ENCODE measurements at places on chromosomes 3 and 15.

DNA sequence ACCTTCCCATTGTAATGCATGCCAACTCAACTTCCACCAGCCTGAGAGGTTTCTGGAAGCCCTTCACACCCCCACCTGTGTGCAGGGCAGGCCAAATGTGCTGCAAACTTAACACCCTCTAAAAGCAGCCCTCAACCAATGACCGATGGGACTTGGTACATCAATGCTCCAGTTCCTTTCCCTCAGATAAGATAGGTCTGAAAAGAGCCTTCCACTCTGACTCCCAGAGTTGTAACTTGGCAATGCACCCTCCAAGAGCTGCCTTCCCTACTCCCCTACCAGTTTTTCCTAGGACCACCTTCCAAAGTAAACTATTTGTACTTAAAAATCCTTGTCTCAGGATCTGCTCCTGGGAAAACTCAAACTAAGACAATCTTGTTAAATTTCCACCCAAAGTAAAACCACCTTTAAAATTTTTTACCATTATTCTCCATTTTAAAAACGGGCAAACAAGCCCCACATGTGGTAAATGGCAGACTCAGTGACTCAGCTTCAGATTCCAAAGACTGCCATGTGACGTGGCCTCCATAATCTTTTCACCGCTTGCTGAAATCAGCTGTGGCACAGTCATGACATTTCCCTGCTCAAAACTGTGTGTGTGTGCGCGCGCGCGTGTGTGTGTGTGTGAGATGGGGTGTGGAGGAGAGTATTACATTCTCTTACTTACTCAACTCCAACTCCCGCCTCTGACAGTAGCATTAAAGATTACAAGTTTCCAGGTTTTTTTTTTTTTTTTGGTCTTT lies 17.2 kb downstream of the RASGRP1 start:
- no peak for DNase-seq

- no peak for DNase-seq
Measured at GRCh38 chr3:180048103-180048502, 11.4 kb upstream of the PEX5L start.

DNA sequence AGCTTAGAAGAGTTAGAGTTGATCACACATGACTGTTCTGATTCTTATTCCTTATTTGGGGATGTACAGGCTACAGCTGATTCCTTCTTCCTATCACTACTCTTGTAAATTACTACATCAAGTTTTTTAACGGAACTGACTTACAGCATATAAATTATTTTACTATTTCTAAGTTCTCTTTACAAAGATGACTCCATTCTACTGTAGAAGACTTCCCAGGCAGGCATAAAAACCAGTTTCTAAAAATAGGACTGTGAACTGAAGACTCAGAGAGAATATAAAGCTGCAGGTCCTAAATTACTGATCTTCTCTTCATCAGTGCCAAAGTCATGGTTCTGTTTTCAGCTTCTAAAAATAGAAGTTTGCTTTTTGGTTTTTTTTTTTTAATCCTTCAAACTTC lies 38.9 kb downstream of the ANO10 start:
- DNase-seq, result no peak

- DNase-seq, result no peak
Measured at GRCh38 chr3:101077361-101078011, 84.3 kb upstream of the ABI3BP start.

- no peak for DNase-seq
Measured at GRCh38 chr3:125011941-125012340, 43.9 kb downstream of the HEG1 start.

DNA sequence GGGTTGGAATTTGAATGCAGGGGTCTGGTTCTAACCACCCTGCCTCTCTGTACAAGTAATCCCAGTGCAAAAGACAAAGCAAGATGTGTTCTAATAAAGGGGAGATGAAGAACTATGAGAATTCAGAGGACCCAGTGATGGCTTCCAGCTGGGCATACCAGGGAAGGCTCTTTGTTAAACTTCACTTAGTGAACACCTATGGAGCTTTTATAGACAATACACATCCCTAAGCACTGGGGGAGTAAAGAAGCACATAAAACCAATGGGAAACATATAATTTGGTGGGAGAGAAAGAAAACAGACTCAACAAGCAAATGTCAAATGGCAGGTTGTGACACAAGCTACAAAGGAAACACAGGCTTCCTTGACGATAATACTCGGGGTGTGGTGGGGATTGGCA lies 47.9 kb upstream of the RNU6-1 start:
- DNase-seq, result no peak

DNA sequence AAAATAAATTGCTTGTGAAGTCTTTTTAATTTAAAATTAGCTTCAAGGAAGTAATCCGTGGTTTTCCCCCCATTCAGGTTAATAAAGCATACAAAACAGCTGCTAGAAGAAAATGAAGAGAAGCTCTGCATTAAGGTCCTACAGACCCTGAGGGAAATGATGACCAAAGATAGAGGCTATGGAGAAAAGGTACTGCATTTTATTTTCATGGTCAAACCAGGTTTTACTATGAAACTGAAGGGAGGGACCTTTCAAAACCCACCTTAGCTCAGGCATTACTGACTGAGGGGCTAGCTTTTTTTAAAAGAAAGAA lies 218.5 kb downstream of the ITPR1 start:
- no peak for DNase-seq

DNA sequence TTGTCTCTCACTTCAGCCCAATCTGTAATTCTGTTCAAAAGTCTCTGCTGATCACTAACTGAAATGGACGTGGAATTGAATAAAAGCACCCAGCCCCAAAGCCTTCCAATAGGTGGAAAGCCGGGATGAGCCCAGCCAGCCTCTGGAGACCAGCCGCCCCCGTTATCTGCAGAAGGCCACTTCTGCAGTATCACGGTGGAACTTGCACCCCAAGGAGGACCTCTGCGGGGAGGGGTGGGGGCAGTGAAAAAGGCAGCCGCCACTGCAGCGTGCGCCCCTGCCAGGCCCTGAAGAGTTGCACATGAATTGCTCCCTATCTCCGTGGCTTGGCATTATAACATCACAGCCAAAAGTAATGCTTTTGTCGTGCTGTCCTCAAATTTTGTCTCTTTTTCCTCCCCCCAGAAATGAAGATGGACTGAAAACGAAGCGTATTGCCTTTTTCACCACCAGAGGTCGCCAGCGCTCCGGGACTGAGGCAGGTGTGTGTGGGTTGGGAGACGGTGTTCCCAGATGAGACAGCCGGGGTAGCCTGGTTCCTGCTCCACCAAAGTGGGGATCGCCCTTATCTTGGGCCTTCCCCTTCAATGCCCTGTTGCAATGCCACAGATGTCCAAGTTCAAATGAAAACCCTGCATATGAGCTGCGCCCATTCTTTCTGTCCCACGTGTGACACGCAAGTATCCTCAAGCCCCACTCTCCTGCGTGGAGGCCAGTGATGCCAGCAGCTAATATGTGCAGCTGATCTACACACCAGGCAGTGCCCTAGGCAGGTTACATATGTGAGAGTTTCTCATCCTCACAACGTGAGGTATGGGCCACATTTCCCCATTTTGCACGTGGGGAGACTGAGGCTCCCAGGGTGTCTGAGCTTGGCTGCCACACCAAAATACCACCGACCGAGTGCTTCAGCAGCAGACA lies 96.0 kb downstream of the LRRK1 start:
- peak; percentile 46 for DNase-seq

DNA sequence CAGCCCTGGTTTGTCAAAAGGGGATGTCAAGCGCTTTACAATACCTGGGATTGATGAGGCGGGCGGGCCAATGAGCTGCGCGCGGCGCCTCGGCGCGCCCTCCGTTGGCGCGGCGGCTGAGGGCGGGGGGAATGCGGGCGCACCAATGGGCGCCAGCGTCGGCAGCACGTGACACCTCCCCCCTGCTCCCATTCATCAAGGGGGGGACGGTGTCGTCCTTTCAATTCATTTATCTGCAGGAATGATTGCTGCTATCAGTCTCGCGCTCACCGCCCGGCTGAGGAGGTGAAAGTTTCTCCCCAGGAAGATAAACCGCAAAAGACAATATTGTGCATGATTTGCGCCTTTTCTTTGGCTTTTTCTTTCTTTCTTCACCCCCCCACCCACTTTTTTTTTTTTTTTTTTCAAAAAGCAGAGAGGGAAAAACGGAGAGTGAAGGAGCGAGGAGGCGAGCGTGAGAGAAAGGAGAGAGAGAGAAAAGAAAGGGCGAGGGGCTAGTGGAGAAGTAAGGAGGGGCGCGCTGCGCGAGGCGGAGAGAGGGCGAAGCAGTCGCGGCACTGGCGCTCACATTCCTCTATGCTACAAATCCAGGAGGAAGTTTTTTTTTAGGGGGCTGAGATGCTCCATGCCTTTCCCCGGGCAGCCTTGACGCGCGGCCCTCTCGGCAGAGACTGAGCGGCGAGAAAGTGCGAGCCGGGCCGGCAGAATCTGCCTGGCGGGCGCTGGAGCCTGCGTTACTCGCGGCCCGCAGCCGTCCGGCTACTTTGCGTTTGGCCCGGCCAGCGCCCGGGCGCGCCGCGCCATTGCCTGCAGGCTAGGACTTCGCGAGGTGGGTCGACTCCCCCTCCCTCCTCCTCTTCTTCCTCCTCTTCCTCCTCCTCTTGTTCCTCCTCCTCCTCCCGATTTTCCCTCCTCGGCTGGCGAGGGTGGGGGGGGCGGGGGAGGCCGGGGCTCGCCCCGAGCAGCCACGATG lies at the start of gene ZIC1:
TSS of gene ZIC1 (plus strand) at position 223 of the 973 bp plus-strand sequence. CDS start at position 971, 748 bp downstream.
- DNase-seq, result no peak

DNA sequence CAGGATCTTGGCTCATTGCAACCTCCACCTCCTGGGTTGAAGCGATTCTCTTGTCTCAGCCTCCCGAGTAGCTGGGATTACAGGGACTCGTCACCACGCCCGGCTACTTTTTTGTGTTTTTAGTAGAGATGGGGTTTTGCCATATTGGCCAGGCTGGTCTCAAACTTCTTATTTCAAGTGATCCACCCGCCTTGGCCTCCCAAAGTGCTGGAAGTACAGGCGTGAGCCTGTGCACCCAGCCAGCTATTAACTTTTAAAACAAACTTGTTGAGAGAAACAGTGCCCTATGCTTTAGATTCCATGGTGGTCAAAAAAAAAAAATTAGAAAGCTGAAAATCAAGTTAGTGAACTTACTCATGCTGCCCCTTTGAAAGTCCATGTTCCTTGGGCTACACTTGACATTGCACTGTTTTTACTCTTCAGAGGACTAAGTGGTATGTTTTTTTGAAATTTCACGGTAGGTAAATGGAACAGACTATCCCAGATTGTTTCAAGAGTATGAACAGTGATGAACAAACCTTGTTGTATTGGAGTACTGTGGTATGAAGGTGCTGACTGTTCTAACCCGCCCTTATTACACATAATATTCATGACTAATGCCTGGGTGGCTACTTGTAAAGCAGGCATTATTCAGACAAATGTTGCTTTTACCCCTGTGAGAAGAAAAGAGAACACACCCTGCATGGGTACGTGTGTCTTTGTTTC lies 206.9 kb downstream of the KLHL25 start:
- DNase-seq, result no peak

DNA sequence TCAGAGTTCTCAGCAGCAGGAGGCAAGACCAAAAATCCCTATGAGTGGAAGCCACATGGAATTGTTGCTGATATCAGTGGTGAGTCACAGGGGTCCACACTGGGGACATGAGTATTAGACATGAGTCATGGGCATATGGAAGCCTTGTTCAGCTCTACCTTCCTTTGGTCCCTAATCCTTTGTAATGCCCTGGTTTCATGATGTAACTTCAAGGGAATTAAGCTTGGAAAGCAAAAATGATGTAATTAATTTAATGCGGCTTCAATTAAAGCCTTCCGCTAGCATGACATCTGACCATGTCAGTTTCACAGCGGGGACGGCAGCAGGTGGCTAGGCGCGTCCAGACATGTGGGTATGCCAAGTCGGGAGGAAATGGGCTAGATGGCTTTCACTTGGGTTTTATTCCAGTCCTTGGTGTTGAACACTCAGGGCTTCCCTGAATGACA lies 176.1 kb upstream of the RGMA start:
- DNase-seq, result no peak

- DNase-seq, result no peak
Measured at GRCh38 chr15:35755237-35755802, 209.4 kb upstream of the DPH6 start.

- no peak for DNase-seq
Measured at GRCh38 chr3:184471439-184471838, 90.1 kb upstream of the EPHB3 start.

DNA sequence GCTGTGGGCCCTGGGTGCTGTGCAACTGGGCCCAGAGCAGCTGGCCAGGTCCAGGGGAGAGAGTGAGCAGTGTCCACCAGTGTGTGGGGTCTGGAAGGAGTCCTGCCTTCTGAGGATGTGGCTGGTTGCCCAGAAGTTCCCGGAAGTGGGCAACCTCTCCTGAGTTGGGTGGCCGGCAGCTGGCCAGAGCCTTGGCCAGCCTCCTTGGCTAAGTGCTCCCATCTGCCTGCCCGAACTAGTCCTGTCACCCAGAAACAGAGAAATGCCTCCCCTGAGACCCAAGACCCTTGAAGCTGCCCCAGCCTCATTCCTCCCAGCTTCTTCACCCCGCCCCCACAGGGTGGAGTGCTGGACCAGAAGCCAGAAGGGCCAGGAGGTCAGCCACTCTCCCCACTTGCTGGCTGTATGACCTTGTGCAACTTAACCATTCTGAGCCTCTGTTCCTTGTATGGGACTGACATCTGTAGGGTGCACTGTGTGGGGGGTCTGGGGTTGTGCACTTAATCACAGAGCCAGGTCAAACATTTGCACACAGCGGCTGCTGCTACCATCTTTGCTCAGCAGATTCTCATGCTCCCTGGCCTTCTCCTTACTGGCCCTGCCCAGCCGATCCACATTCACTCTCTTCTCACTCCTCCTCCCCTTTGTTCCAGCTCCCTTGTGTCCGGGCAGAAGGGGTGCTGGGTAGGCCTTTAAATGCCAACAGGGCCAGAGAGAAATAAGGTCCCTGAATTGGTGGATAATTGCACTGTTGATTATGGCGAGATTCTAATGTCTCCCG lies 7.5 kb upstream of the ALAS1 start:
- DNase-seq, result no peak

DNA sequence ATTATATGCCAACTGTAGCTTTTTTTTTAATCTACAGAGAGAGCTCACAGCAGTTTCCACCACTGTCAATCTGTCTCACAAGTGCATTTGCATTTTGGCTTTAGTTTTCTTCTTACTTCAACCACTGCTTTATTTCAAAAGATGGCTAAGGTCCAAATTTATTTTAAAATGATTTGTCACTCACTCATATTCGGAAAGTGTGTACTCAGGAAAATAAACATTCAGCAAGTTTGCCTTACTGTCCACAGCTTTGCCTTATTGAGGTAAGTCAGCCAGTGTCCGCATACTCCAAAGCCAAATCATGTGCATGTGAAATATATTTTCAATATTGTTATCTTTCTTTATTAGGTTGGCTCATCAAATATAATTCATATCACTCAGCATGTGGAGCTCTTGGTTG lies 240.7 kb upstream of the ARHGEF26 start:
- no peak for DNase-seq

Data from NCI-H1694 (cell line).